ENCODE measurements at places on chromosomes 4 and X. TPM values are rescaled to one million over a fixed set of nuclear protein-coding genes. Genes with fewer than 3 reads are reported as not detected.

The PHEX gene
- total RNA-seq, result 1.9 TPM

The DMRTC1B gene
- total RNA-seq, result 0.30 TPM

The CXCL10 gene
- 2.9 TPM for total RNA-seq

The MOB1B gene
- 34.3 TPM for total RNA-seq

The TEX13B gene
- total RNA-seq, result not detected

The F9 gene
- total RNA-seq, result not detected

Data from activated T-cell treated with anti-CD3 and anti-CD28 coated beads, Interleukin-2, amount 50 U/mL, for 72 hours (primary cell).